ENCODE measurements at places on chromosomes 5 and 9.

GRCh38 chr5:180180421-180180820, 28.6 kb downstream of the RASGEF1C start:
- DNase-seq = no peak

DNA sequence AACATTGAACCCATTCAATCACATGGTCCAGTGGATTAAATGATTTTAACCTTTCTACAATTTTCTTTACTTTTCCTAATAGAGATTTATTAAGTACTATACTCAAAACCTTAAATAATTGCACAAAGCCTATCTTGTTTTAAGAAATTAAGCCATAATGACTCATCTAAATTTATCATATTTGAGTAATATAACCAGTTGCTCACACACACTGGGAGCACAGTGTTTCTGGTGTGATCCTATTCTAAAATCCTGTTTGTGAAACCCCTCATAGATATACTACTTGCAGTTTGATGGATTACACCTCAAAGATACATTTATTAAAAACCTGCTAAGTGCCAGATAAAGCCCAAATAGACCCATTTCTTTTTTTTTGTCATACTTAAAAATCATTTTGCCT, 668.3 kb upstream of the CDH18 start:
- DNase-seq = no peak

- no peak for DNase-seq
Measured at GRCh38 chr9:121169094-121169601, 32.5 kb downstream of the RAB14 start.

DNA sequence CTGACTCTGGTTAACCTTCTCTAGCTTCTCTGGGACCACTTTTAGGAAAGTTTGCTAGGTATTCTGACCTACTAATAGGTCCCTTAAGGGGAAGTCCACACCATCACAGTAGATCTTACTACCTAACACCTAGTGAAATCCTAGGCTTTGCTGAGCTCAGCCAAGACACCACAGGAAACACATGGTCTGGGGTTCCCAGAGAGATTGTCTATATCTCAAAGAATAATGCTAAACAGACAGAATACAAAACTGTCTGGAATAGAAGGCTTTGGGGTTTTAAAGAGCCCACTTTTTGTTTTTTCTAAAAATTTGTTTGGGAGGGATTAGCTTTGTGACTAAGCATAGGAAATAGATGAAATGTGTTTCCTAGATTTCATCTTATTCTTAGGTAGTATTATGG, 395.1 kb downstream of the ARHGEF28 start:
- no peak for DNase-seq

DNA sequence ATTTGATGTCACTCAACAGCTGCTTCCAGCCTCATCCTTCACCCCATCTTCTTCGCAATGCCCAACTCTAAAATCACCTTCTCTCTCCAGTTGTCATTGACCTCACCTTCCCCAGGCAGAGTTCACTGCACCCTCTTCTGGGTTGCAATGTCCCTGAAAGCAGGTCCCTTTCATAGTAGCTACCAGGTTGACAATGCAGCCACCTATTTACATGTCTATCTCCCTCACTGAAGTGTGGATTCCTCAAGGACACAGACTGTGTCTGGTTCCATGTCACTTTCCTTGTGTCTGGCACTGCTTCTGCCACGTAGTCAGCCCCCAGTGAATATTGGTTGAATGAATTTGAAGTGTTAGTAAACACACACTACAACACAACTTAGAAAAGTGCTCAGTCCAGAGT, 445.5 kb upstream of the WWC1 start:
- no peak for DNase-seq

- no peak for DNase-seq
Measured at GRCh38 chr9:32424616-32425015, 40.2 kb downstream of the ACO1 start.

DNA sequence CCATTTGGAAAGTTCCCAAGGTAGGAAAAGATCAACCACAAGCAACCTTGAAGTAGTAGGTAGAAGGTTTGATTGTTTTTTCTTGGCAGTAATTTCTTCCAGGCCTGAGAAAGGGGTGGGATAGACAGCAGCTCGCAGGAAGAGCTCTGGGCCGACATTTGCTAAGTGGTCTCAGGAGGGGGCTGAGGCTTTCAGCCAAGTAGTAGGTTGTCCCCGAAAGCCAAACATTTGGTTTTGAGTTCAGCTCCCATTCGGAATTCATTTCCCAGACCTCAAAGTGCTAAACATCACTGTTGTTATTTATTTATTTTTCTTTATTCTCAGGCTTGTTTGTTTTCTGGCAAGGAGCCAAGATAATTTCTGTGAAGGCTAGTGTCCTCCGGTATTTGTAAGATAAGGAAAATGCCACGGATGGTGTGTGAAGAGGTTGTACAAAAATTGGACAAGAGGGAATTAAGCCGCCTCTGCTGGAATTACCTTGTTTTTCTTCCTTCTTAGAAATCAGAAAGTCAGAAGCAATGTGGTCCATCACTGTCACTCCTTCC, 112.1 kb downstream of the KIF4B start:
- no peak for DNase-seq

DNA sequence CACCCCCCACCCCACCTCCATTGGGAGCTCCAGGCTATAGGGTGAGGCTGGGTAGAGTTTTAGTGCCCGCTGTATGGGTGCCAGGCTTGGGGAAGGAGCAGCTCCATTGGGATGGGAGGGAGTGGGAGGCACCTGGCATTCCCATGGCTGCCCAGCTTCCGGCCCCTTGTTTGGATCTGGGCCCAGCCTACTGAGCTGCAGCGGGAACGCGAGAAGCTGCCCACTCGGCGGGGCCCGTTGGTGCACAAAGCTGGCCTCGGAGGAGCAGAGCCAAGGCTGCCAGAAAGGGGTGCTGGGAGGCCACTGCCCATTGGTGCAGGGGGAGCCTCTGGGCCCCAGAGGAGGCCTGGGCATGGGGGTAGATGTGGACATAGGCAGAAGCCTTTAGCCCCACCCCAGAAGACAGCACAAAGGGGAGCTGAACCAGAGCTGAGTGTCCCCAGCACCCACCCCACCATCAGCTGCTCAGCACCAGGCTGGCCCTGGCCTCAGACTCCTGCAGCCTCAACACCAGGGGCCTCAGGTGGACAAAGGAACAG, 4.4 kb downstream of the LCN9 start:
- DNase-seq = no peak

DNA sequence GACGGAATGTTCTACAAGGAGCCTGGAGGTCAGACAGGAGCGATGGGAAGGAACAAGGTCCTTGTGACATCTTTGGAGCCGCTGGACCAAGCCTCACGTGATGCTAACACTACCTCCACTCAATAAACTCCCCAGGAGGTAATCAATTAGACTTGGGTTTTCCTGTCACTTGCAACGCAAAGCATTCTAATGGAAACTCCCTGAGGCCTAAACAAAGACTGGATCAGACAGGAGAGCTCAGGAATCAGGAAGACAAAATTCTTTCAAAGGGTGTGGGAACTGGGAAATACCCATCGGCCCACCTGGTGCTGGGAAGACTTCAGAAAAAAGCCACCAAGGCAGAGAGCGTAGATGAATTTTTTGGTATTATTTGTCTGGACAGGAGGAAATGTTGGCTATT, 22.3 kb upstream of the UNC5A start:
- no peak for DNase-seq

DNA sequence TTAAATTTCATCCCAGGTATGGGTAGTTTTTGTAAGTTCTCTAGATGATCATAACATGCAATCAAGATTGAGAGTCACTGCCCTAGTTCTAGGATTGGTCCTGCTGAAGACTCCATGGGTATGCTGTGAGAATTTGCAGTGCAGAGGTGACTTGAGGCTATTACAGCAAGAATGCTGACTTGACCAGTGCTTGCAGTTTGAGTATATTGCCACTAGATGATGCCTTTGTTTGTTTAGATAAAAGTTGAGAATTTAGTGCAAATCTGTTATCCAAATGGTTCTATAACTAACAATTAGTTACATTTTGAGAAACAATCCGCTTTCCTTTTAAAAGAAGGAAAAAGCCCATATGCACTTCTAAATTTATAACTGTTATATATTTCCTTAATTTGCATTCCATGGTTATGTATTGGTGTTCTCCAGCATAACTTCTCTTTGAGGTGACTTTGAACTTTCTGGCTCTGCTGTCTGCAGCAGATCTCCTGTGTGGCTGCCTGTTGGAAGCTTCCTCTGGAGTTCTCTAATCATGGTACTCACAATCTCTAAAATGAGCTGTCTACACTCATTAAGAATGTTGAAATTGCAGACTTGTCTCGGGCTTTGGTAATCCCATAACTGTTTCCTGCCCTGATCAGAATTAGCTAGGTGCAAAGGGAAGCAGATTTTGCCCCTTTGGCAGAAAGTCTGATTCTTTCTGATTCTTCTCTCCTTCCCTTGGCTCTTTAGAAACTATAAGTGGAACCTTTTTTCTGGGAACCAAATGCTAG, 24.9 kb downstream of the MELK start:
- DNase-seq = no peak

GRCh38 chr9:132547436-132547835, 35.0 kb upstream of the BARHL1 start:
- DNase-seq = no peak

DNA sequence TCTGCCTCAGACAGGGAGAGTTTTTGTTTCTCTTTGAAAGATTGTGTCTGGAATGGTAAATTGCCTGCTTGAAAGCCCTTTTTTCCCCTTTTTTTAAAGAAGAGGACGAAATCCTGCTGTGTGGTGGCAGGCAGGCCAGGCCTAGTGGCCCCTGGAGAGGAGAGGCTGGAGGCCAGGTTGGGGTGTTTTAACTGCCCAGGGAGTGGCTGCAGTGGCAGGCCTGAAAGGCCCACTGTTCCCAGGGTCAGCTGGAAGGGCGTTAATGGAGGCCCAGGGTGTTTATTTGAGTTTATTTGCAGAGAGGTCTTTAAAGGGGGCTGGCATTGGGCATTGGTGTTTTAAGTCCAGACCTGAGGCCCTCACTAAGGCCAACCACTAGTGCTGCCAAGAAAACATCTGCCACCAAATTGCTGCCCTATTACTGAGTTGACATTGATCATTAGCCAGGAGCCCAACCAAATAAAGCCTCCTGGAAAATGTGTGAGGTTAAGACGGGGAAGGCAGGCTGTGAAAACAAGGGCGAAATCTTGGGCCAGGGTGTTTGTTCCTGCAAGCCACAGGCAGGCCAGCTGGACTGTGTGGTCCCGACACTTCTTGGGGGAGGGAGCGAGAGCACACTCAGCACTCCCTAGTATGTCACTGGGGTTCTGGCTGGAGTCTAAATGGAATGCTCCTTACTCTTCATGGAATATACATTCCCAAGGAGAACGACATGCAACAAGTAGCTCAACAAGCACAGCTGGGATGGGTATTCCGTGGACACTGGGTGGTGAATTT, 5.0 kb downstream of the JADE2 start:
- no peak for DNase-seq

GRCh38 chr5:171588790-171589189, 169.3 kb downstream of the FGF18 start:
- DNase-seq = no peak

DNA sequence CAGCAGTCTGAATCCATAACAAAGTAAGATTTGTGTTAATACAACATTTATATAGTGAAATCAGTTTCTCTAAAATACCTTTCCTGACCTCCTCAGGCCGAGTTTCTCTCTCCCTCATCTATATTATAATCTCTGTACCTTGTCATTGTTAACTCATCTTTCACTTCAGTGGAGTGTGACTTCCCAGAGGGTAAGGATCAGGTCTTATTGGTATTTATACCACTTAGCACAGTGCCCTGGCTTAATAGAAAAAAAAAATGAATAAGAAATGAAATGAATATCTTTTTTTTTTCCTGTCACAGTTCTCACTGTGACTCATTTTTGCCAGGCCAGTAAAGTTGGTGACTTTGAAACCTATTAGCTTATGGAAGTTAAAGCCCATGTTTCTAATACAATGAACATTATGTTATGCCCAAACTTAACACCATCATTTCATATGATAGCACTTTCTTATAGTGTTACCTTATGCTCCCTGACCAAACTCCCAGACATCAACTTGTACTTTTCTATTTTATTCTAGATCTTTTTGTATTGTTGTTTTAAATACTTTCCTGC, 90.1 kb downstream of the NR3C1 start:
- DNase-seq = no peak

GRCh38 chr9:87525546-87526303, 28.1 kb downstream of the DAPK1 start:
- no peak for DNase-seq

DNA sequence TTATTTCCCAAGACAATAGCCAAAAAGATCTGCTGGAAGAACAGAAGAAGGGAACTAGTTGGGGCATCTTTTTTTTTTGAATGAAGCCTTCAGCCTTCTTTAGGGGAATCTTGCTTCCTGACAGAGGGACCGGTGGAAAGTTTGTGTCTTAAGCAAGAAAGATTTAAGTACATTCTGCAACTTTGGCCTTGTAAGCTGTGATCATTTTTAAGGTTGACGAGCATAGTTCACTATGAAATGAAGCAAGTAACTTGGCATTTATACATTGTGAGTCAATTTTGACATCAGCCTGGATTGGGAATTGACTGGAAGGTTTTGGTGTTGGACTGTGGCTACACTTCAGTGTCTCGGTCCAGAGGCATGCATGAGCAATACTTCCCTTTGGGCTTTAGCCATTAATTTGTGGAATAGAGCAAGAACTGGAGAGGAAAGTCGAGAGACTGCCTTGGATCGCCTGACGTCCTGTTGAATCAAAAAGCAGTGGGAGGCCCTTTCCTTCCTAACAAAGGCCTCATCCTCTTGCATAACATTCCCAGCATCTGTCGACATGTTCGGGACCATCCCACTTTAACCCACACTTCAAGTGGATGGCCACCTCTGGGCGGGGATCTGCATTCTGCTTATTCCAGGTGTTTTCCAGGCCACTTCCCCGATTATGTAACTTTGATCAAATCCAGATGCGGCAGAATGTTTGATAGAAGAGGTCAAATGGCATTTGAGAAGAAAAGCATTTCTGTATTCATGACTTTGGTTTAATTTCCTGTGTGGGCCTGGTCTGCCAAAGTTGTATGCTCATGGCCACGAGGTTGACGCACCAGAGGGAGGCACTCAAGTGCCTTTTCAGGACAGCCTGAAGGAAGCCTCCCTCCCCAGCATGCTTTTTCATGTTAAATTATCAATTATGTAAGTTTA, 12.5 kb downstream of the ABL1 start:
- DNase-seq = no peak

DNA sequence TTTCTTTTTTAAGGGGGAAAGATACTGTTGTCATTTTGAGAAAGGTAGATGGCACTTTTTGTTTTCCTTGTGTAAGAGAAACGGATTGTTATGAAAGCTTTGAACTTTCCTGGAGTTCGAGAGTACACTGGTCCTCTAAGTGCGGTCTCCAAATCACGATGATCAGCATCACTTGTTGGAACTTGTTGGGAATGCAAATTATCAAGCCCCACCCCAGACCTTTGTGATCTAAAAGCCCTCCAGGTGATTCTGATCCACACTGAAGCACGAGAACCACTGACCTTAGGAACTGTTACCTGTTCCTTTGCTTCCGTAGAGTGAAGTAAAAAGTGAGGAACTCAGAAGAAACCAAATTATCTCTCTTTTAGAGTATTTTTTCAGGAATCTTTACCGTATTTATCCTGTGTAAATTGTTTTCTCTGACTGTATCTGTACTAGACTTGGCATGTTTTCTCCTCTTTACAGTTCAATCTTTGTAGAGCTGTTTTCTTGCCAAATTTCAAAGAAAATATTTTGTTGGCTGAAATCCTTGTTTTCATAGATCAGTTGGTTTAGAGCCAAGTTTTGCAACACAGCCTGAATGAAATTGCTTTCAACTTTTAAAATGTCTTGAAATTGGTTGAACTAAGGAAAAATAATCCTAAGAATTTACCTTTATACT, 4.0 kb downstream of the MAT2B start:
- DNase-seq = no peak
